ENCODE measurements at places on chromosomes 7 and 10.

DNA sequence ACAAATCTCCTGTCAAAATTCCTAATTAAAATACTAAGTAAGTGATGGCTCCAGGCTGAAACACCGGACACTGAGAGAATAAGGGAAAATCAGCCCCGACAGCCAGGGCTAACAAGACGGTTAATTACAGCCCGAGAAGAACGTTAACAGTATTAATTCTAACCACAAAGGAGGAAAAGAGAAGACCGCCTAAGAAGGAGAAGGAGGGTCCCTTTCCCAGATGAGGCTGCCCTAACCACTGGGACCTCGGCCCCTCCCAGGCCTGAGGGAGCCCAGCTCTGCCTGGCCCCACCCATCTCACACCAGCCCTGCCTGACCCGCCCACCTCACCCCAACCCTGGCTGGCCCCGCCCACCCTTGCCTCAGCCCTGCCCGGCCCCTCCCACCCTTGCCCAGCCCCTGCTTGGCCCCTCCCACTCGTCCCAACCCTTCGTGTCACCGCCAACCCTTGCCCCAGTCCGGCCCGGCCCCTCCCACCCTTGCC is 51.3 kb downstream of the PWWP2B start:
- DNase-seq = no peak

GRCh38 chr10:109831846-109832245 is 91.5 kb downstream of the XPNPEP1 start:
- DNase-seq = no peak

DNA sequence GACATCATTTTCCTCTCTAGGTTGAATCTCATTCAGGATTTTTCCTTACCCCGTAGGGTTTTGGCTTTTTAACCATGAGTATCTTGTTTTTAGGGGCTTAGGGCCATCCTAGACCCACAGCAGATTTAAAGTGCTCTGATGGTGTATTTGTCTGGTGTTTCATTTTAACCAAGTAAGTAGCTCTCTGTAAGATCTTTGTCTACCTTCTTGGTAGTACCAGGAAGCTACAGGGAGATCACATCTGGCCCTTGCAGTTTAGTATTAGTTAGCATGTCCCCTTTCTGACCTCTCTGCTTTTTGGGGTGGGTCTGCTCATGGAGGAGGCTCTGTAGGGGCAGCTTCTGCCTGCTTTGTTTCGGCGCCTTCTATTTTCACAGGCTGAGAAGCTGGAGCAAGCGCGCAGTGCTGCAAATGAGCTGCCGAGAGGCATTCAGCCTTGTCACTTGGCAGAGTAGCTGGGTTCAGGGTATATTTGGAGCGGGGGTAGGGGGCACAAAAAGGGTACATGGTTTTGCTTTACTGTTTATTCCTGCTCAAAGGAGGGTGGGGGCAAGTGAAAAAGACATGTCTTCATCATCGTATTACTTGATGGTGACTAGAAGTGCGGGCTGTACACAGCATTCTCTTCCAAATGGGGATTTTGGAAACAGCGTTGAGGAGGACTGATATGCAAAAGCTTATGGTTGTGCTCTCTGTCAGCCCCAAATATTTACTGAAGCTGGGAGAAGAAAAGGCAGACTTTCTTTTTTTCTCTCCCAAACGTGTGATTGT is 146.3 kb downstream of the CELF2 start:
- DNase-seq = no peak

DNA sequence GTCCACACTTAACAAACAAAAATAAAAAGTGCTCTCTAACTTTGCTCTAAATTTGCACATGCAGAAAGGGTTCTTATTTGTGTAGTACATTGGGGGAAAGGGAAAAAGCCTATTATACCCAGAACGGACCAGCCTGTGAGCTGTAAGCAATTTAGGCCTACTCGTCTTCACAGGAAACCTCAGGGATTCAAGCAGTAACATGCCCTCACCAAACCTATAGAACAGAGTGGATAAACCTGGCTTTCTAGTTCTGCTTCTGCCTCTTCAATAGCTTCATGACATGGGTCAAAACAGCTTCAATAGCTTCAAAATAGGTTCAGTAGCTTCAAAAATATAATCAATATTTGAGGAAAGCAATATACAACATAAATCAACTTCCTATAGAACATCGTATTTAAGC is 163.7 kb downstream of the ARL4A start:
- DNase-seq = no peak

GRCh38 chr7:158263110-158263963 is 324.3 kb downstream of the PTPRN2 start:
- no peak for DNase-seq
